Stimulated activated CD4-positive, alpha-beta T cell treated with anti-CD3 and anti-CD28 coated beads, Interleukin-4, amount 100 ng/mL, for 4 hours (primary cell): ENCODE measurements at places on chromosomes 3 and 15.

DNA sequence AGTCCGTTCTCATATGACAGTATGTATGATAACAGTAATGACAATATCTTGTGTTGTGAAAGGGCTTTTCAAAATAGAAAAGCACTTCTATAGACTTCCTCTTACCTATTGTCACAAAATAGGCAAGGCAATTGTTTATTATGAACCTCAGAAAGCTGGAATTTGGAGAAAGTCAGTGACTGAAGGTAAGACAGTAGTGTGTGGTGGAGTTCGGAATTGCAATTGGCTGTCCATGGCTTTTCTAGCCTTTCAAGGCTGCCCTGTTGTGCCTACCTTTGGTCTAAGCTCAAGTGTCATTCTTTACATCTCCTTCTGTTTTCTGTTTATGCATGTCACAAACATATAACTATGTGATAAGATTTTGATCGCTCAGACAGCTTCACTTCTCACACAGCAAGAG is 219.3 kb upstream of the NR2E3 start:
- DNase-seq: no peak

- DNase-seq: no peak
Observed at GRCh38 chr3:42843713-42844411, 31.8 kb downstream of the CYP8B1 start.

- no peak for DNase-seq
Observed at GRCh38 chr3:97636465-97636864, 128.1 kb upstream of the ARL6 start.

DNA sequence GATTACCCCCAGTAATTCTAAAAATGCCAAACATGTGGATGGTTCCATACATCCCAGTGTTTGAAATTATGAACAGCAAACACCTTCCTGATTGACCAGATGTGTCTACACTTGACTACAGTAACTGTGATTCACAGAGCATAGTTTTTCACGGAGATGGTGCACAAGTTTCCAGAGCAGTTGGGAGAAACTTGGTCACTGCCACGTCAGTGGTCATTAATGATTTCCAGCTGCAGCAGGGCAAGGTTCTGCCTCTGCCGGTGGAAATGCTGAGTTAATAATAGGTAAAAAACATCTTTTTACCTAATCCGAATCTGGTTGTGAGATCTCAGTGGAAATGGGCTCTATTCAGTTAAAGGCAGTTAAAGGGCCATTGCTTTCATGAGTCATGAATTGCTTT is 154.1 kb upstream of the FEZF2 start:
- no peak for DNase-seq

GRCh38 chr3:31848911-31849310 is 132.2 kb downstream of the OSBPL10 start:
- DNase-seq: no peak
